ENCODE measurements at places on chromosomes 13 and 19.

DNA sequence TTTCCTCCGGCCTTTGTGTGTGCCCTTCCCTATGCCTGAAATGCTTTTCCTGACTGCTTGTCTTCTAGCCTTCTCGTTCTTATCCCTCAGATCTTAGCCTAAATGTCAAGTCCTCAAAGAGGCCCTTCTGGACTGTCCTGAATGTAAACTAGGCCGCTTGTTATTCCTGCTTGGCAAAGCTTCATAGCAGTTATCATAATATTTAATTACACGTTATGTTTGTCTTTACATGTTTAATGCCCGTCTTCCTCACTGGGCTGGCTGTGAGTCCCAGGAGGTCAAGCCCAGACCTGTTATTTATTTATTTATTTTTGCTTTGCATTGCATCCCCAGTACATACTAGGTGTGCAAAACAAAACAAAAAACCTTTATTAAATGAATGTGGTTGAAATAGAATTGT lies 62.7 kb downstream of the SIPA1L3 start:
- no peak for DNase-seq

- DNase-seq: no peak
These were observed 546.7 kb downstream of the SLITRK5 start for GRCh38 chr13:88217883-88218282.

DNA sequence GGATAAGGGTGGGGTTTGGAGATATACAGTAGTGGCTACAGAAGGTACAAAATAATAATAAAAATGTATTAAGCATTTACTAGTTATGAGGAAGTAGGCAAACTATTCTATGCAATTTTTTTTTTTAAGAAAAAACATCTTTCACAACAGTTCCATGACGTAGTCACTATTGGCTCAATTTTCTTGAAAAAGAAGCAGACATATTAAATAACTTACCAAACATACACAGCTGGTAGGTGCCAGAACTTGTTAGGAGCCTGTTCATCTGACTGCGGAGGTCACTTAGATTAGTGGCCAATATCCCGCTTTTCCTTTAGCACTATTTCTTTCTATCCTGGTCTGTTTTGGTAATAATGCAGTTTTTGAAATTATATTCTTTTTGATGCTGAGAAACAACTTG lies 593.5 kb downstream of the KCTD12 start:
- peak; percentile 74 for DNase-seq

DNA sequence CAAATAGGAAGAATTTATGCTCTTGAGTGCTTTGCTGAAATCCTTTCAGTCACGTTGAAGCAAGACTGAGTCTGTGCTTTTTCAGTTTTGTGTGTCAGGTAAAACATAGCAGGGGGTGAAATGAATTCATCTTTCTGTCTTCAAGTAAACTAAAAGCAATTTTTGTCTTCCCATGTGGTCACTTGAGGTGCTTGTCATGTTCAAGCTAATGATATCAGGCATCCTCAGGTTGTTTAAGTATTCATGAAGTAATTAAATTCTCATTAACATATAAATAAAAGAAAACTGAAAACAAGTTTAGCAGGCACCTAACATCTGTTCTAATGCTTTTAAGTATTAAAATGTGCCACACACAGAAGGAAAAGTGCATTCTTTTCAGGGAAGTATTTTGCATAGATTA lies 2701.3 kb downstream of the PCDH9 start:
- no peak for DNase-seq

GRCh38 chr19:55252760-55253663 lies 5.8 kb downstream of the PPP6R1 start:
- DNase-seq: no peak
